Activated naive CD8-positive, alpha-beta T cell treated with anti-CD3 and anti-CD28 coated beads, Interleukin-2, amount 50 U/mL, for 16 hours (primary cell): ENCODE measurements at places on chromosomes 1 and 21.

- DNase-seq: no peak
Observed at GRCh38 chr21:39119891-39120290, 63.4 kb downstream of the PSMG1 start.

GRCh38 chr21:14270631-14271030 is 54.7 kb downstream of the RBM11 start:
- DNase-seq: no peak

DNA sequence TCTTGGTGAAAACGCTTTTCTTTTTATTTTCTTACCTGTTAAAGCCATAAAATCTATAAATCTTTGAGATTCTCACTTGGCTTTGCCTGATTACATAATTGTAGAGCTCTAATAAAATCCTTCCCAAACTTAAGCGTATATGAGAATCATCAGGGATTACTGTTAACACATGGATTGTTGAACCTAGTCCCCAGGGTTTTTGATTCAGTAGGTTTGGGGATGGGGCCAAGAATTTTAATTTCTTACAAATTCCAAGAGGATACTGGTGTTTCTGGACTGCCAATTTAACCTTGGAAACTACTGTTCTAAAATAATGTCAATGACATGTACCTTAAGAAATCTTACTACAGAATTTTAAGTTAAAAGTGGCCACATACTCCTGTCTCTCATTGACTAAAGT is 694.2 kb downstream of the BRINP3 start:
- DNase-seq: no peak

- DNase-seq: no peak
Observed at GRCh38 chr1:60461925-60462595, 388.5 kb upstream of the C1orf87 start.

DNA sequence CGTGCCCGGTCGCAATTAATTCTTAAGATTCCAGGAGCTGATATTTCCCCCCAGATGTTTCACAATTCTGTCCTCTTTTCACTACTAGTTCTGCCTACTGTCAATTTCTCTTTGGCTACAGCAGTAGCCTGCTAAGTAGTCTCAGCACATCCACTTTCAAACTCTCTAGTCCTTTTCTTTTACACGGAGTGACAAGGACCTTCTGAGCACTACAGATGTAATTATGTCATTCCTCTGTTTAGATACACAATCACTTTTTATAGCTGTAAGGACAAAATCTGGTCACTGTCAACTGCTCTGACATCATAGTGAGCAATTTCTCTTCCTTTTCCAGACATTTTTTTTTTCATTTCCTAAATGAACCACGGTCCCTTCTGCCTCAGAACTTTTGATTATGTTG is 421.7 kb upstream of the CHRM3 start:
- DNase-seq: no peak

DNA sequence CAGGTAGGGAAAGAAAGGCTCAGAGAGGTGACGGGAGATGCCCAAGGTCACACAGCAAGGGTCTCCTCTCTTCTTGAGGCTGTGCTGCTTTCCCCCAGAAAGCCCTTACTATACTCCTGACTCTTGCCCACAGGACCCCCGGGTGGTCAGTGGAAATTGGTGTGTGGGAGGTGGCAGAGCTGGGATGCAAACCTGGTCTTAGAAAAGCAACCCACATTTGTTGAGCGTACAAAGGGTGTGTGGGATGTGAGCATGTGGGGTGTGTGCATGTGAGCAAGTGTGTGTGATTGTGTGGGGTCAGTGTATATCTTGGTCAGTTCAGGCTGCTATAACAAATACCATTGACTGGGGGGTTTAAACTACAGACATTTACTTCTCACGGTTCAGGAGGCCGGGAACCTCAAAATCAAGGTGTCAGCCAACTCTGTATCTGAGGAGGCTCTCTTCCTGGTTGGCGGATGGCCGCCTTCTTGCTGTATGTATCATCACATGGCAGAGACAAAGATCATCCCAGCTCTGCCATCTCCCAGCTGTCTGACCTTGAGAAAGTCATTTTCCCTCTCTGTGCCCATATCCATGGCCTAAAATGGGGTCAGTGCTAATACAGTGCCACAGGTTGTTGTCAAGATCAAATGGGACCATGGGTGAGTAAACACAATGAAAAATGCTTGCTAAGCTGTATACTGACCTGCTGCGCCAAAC is 268.5 kb downstream of the PTPRU start:
- DNase-seq: no peak
